ENCODE measurements at places on chromosomes 3 and 15.

DNA sequence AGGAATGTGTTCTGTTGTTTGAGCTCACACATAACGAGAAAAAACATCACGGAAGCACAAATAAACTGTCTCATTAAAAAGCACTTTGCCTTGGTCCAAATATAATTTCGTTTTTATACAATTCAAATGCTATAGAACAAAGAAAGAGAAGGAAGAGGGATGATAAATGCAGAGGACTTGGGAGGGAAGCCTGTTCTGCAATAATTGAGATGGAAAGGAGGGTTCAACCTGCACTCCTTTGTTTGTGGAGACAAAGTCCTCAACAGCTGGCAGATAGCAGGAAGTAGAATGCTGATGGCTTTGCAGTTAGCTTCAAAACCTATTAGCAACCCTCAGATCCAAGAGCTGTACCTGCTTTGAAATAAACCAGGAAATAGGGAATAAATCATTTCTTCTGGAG, 1010.8 kb downstream of the FHIT start:
- no peak for DNase-seq

- DNase-seq: no peak
These were observed 557.0 kb upstream of the SGO1 start for GRCh38 chr3:20742903-20743552.

DNA sequence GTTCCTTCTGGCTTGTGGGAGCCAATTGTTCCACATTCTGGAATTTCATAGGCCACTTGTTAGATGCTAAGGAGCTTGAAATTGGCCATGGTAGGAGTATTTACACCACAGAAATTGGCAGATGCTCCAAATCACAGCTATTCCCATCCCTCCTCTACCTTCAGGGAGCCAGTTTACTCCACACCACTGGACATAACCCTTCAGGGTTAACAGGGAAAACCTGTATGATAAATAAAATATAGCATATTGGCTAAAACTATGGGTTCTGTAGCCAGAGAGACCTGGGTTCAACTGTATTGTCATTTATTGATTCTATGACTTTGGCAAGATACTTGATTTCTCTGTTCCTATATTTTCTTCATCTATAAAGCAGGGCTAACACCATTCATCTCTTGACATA, 384.2 kb upstream of the PROK2 start:
- no peak for DNase-seq

GRCh38 chr3:64000453-64001055, 22.7 kb downstream of the PSMD6 start:
- no peak for DNase-seq

DNA sequence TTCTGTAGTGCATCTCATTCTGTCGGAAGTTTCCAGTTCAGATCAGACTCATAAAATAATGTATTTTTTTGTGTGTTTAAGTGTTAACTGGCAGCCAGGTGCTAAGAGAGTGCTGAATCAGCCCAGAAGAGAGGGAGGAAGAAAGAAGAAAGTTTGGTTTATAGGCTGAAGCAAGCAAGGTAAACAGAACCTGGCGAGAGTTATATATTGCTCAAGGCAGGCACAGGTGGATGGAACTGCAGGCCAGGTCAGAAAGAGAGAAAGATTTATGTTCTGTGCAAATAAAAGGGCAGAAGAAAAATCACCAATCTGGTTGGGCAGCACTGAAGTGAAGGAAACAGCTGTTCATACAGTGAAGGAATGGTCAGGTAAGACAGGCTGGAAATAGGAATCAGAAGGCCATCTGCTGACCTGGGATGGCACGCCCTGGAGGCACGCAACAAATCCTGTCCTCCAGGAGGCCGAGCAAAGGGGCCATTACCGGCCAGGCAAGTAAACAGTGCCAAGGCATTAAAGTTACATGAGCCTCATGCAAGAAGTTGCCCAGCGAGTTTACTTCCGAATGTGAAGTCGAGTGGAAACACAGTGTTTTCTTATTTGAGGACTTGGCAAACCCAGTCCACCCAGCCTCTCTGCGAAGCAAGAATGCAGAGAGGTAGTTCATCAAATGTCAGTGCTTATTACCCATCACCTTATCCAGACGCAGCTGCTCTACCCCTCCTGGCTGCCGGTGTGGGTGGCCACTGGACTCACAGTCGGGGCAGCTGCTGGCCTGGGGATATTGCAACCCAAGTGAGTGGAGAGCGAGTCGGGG, 309.8 kb downstream of the VPS13C start:
- DNase-seq: no peak
